ENCODE measurements at places on chromosomes 5 and 9. TPM values are rescaled to one million over a fixed set of nuclear protein-coding genes. Genes with fewer than 3 reads are reported as not detected.
A peak's percentile ranks its signal among the peaks of the same experiment; 100 is the strongest.

Gene LRRC70
- total RNA-seq: 1.4 TPM

DNA sequence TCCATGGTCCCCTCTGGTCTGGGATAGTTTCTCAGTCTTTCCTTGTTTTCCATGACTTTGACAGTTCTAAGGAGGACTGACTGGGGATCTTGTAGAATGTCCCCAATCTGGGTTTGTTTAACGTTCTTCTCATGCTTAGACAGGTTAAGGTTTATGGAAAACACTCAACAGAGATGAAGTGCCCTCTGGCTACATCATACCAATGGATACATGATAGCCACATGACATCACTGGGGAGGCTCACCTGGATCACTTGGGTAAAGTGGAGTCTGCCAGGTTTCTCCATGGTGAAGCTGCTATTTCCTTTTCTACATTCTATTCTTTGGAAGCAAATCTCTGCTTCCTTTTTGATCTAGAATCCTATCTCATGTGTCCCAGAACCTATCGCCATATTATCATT, 23.8 kb upstream of the ALDH1B1 start:
- DNase-seq: no peak

DNA sequence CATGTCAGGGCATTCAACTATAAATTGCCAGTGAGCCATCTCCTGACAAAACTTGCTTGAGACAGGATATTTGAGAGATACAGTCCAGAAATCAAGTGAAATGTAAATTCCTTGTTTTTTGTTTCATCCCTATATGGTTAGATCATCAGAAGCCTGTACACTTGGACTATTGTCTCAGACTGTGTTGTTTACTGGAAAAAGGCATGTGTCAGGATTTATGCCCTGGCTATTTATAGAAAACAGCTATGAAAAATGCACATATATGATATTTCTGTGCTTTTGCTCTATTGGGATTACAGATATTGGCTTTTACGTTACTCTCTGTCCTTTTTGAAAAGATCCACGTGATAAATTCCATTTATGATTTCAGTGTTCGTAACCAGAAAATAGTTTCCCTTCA, 44.2 kb downstream of the IL31RA start:
- no peak for DNase-seq

- DNase-seq: no peak
These were observed 17.8 kb downstream of the SNX24 start for GRCh38 chr5:122863240-122863639.

Gene SEMA6A
- 1.5 TPM for total RNA-seq

DNA sequence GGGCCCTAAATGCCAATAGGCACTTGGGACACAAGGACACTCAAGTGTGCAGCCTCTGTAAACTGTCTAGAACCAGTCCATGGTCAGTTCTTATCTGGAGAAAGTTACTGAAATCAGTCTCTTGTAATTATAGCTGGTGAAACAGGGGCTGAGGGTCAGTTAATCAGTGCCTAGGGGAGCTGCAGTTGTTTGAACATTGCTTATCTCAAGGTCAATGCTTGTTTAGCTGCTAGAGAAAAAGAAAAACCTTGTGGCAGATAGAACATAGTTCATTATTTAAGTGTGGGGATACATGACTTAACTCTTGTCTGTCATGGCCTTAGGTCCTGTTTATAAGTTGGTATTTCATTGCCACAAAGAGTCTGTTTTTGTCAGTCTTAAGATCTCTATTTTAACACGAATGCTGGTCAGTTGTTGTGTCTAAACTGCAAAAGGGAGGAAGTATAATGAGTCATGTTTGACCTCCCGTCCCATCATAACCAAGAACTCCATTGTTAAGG, 108.0 kb downstream of the STARD4 start:
- no peak for DNase-seq

DNA sequence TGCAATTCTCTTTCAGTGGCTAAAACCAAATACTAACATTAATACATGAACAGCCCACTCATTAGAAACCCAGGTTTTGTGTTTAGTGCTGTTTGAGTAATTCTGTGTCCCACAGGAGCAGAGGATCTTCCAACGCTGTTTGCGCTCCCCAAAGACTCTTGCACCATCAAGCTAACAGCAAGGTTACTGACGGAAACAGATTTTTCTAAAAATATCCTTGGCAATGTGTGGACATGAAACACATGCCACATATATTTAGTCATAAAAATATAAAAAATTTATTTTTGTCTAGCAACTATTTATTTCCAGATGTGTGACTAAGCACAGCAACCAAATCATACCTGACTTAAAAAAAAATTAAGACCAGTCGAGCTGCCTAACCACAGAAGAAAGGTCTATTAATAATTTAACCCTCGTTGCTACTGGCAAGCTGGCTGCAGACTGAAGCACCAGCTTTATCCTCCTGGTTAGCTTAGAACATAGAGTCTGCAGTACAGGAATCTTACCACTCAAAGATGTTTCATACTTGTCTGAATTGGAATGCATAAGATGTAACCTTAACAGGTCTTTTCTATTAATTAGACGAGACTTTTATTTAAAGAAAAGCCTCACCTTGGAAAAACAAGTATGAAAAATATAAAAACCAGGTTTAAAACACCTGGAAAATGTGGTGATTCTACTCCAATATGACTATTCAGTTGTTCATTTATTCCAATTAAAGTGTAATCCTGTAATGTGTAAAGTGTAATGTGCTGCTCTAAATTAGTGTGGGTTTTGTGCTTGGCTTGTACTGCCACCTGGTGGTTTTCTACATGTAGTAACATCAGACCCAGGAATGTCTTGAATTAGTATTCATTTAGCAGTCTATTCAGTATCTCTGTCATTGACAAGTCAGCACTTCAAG, 272.5 kb downstream of the EPB41L4A start:
- peak; percentile 73 for DNase-seq

Data from A172 (cell line).